ENCODE measurements at places on chromosomes 6 and 20. TPM values are rescaled to one million over a fixed set of nuclear protein-coding genes. Genes with fewer than 3 reads are reported as not detected.

The CST7 gene
- total RNA-seq: 1.2 TPM

The BFSP1 gene
- total RNA-seq: 6.9 TPM

- no peaks in the 10 kb centered on the region for H3K27me3 ChIP-seq
- no peaks in the 10 kb centered on the region for H3K36me3 ChIP-seq
Measured at GRCh38 chr6:143005816-143006215, 54.9 kb upstream of the AIG1 start.

- DNase-seq: peak; percentile 4
- no peaks in the 10 kb centered on the region for H3K4me1 ChIP-seq
- peak overlapping the region; percentile 45 for H3K4me3 ChIP-seq
- H3K27me3 ChIP-seq: no peaks in the 10 kb centered on the region
- H3K36me3 ChIP-seq: no peaks in the 10 kb centered on the region
Measured at GRCh38 chr6:10837622-10837994, 731 bp downstream of the MAK start.

DNA sequence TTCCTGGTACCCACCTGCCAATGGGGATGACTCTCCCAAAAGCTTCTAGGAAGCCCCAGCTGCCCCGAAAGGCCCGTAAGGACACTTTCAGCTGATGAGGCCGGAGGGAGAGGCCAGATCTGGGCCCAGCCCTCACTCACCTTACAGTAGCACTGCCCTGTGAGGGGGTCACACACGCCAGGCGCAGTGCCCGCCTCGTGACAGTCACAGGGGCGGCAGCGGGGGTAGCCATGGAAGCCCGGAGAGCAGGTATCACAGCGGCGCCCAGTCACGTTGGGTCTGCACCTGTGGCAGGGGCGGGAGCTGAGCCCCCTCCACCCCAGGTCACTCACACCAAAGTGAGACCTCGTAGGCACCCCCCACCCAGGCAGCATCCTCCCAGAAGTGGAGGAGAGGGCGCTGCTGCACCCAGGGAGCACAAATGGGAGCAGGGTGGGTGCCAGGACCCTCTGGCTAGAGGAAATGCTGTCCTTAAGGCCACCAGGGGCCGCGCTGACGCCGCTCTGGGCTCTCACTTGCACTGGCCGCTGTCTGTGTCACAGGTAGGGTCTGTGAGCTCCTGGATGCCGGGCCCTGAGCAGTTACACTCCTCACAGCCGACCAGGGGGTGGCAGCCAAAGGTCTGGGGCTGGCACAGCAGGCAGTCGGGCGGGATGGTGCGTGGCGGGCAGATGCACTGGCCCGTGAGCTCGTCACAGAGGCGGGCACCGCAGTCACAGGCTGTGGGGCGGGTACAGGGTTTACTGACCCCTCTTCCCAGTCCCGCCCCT is 25.1 kb downstream of the ADRM1 start:
- H3K27ac ChIP-seq: no peak overlapping the region
- no peak overlapping the region for H3K4me3 ChIP-seq
- H3K4me1 ChIP-seq: no peaks in the 10 kb centered on the region

DNA sequence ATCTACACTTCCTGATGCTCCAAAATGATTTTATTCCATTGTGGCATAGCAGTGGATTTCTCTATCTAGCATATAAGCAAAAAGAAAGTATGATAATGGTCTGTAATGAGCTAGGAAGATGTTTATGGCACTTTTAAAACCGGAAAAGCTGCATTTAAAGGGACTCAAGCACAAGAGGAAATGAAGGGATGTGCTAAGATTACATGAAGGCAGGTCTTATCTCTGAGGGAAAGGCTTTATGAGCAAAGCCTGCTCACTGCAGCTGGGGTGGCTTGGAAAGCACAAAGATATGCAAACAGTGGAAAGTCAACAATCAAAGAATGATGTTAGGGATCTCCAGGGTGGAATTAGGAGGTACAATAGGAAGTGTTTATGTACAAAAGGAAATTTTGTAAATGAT is 138.2 kb downstream of the TENT5A start:
- no peaks in the 10 kb centered on the region for H3K36me3 ChIP-seq
- no peaks in the 10 kb centered on the region for H3K27me3 ChIP-seq
- no peak overlapping the region for H3K27ac ChIP-seq
- no peak for DNase-seq

GRCh38 chr6:46258249-46258648 is 87.5 kb upstream of the ENPP5 start:
- H3K27me3 ChIP-seq: no peaks in the 10 kb centered on the region
- H3K4me3 ChIP-seq: no peak overlapping the region
- H3K36me3 ChIP-seq: no peaks in the 10 kb centered on the region
- no peak for DNase-seq
- H3K27ac ChIP-seq: no peak overlapping the region

DNA sequence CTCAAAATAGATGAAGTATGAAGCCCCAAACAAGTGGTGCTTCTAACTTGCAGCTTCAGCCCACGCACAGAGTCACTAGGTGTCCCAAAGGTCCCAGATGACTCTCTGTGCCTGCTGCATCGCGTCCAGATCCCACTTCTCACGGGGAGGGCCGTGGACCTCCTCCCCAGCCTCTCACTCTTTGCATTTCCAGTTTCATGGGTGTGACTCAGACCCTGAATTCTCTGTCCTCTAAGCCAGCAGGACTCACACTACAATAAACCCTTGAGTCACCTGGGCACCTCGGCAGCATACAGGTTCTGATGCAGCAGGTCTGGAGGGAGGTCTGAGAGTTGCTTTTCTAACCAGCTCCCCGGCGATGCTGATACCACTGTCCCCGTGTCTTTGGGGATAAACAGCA is 114.0 kb upstream of the RIN2 start:
- H3K36me3 ChIP-seq: no peaks in the 10 kb centered on the region
- no peak overlapping the region for H3K27ac ChIP-seq
- H3K4me3 ChIP-seq: no peak overlapping the region
- H3K27me3 ChIP-seq: no peaks in the 10 kb centered on the region
- H3K4me1 ChIP-seq: no peaks in the 10 kb centered on the region

Measured in prostate gland (tissue), 2 donors.